ENCODE measurements at places on chromosomes 7 and 10. TPM values are rescaled to one million over a fixed set of nuclear protein-coding genes. Genes with fewer than 3 reads are reported as not detected.

Gene LIPJ
- total RNA-seq: 0.22 TPM

Gene BICC1
- total RNA-seq: 0.12 TPM

Gene AKR1C1
- 24.7 TPM for total RNA-seq

Gene MSRB2
- total RNA-seq: 31.3 TPM

Gene AKR1B15
- total RNA-seq: not detected

Gene C7orf57
- not detected for total RNA-seq

Gene PLOD3
- total RNA-seq: 47.1 TPM

Gene MMP21
- not detected for total RNA-seq

Gene ZNF804B
- 0.10 TPM for total RNA-seq

Gene COBL
- 3.3 TPM for total RNA-seq

Gene CYP2C8
- 3.2 TPM for total RNA-seq

Gene CDHR1
- total RNA-seq: 6.1 TPM

Gene LFNG
- total RNA-seq: 75.5 TPM

Gene DRGX
- 65.2 TPM for total RNA-seq

Gene MYO3A
- 0.22 TPM for total RNA-seq

Gene OR2A5
- not detected for total RNA-seq

Data from glutamatergic neuron (in vitro differentiated cells).